Naive thymus-derived CD8-positive, alpha-beta T cell (primary cell): ENCODE measurements at places on chromosomes 13 and 19.

- DNase-seq: no peak
These were observed 13.2 kb downstream of the SPINT2 start for GRCh38 chr19:38277549-38277948.

- no peak for DNase-seq
These were observed 4.4 kb downstream of the TMEM86B start for GRCh38 chr19:55224038-55224665.

DNA sequence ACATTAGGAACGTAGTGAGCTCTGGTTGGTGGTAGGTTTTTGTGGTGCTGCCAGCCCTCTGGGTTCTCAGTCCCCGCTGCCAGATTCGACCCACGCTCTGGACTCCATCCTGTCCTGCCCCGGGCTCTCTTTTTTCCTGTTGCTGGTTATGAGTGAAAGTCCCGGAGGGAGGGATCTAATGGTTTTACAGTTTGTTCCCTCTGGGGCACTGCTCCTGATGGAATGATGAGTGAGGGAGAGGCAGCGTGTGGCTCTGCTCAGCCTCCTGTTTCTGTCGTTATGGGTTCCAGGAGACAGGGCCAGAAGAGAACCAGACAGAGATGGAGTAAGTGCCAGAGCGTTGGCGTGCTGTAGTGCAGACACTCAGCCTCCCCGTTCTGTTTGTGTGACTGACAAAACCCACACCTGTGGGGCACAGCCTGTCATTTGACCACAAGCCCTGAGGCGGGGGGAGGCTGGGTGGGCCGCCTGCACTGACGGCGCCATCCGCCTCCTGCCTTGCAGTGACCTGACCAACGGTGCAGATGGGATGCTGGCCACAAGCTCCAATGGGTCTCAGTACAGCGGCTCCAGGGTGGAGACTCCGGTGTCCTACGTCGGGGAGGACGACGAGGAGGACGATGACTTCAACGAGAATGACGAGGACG lies 18.3 kb downstream of the ATP4B start:
- DNase-seq: peak; percentile 62

- no peak for DNase-seq
These were observed 58.2 kb downstream of the TSHZ3 start for GRCh38 chr19:31290931-31291590.

- no peak for DNase-seq
These were observed 83.0 kb upstream of the MIR17HG start for GRCh38 chr13:91264484-91264883.

DNA sequence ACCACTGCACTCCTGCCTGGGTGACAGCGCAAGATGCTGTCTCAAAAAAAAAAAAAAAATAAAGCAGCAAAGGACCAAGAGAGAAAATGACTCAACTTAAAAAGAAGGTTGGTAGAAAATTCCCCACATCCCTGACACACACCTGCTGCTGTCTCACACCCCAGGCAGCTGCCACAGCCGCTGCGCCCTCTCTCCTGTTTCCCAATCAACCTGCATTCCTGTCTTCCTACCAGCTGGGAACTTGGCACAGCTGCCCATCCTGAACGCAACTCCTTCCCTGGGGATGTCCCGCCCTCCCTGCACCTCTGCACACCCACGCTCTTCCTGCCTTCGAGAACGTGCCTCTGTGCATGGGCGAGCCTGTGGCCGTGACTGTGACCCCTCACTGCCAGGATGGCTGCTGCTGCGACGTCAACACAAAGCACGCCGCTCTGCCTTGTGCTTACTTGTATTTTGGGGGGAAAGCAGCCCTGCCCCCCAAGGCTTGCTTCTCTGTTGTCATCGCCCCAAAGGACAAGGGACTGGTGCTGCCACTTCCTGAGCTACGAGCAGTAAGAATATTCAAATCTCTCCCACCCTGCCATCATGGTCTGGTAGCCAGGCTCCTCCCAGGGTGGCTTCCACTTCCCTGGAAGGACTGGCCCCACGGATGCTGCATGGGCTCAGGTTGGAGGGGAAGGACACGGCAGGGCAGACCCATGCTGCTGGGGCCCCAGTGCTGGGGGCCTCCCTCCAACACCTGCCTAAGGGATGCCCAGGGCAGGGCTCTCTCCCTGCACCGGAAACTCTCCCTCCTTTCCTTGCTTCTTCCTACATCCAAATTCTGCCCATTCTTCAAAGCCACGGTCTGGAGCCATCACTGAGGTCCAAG lies 20.7 kb downstream of the SH3GL1 start:
- DNase-seq: peak; percentile 49

- DNase-seq: no peak
These were observed 261.3 kb downstream of the ATP8A2 start for GRCh38 chr13:25633093-25633492.

DNA sequence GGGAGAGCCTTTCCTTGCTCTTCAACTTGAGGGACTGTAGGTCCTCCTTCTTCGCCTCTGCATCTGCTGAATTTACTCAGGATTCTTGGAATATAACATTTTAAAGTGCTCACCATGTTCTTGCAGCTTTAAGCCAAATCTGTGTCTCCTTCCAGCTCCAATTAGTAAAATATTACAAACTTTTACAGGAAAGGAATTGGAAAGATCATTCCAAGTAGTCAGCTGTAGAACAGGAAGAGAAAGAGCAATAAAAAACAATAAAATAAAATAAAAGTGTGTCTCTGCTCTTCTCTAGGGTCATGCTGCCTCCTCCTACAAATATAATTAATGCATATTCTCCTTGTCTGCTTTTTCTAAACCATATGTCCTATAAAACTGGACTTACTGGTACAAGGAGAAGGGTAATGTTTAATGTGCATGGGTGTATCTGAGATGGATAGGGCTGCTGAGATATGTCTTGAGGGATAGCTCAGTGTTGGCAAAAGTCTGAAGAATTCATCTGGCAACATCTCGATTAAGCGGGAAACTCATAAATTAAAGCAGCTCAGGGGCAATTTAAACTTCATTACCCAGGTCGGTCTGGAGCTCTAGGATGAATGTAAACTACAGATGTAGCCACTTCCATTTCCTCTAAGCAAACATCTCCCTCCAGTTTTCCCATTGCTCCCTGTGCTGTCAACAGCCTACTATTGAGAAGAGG lies 25.0 kb downstream of the ENOX1 start:
- DNase-seq: no peak

GRCh38 chr13:110816500-110816899 lies 98.4 kb downstream of the ANKRD10 start:
- DNase-seq: peak; percentile 28

DNA sequence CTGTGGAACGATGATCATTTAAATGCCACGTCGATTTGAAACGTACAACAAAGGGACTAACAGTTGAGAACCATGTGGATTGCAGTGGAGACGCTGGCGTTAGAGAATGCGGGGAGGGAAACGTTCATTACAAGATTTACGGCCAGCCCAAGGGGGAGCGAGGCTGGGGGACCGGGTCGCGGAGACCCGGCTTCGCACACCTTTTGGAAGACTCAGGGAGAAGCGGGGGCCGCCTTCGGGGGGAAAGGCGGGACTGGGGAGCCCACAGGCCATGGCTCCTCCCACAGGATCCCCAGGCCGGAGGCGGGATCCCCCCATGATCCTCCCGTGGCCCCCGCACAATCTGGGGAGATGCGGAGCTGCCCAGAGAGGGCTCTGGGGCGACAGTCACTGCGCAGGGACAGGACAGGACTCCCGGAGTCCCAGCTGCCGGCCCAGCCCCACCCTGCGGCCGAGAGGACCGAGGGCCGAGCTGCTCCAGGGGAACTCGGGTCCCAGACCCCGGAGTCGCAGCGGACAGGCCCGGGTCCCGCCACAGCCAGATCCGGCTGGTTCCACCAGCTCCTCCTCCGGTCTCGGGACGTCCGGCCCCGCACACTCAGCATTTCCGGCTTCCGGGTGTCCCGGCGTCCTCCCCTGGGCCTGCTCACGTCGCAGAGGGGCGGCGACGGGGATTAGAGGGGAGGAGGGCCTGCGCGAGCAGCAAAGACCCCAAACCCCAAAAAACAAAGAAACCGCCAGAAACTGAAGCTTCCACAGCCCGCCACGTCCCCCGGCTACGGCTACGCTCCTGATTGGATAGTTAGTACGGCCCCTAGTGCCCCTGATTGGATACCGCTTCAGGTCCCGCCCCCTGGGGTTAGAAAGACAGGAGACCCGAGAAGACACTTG lies 21.1 kb upstream of the OR10H1 start:
- peak; percentile 85 for DNase-seq

DNA sequence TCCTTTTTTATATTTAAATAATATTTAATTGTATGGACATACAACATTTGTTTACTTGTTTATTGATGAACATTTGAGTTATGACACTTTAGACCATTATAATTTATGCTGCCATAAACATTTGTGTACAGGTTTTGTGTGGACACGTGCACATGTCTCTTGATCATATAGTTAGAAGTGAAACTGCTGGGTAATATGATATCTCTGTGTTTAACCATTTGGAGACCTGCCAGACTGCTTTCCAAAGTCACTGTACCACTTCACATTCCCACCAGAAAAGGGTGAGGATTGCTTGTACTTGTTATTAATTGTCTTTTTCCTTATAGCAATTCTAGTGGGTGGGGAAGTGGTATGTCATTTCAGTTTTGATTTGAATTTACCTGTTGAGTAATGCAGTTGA lies 145.6 kb upstream of the KLHL1 start:
- DNase-seq: no peak

- DNase-seq: no peak
These were observed at the start of gene CBLC for GRCh38 chr19:44777715-44778347. TSS of gene CBLC (plus strand) at chr19:44777890. CDS start at chr19:44777932, 42 bp downstream.

- DNase-seq: no peak
These were observed 40.2 kb downstream of the CCNE1 start for GRCh38 chr19:29851769-29852521.

GRCh38 chr13:94413598-94413944 lies 65.9 kb downstream of the DCT start:
- no peak for DNase-seq

DNA sequence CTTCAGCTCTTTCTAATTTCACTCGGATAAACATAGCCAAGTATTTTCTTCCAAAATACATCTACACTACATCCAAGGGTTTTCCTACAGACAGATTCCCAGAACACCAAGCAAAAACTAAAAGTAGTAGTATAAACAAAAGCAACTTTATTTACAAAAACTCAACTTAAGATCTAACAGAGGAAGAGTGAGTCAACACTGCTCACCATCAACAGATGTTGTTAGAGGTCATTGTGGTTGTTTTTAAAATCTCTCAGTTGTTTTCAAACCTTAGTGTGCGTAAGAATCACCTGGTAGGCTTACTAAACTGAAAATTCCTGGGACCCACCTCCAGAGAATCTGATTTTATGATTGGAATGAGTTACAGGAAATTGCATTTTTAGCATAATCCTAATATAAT lies 631.7 kb upstream of the SGCG start:
- DNase-seq: no peak

DNA sequence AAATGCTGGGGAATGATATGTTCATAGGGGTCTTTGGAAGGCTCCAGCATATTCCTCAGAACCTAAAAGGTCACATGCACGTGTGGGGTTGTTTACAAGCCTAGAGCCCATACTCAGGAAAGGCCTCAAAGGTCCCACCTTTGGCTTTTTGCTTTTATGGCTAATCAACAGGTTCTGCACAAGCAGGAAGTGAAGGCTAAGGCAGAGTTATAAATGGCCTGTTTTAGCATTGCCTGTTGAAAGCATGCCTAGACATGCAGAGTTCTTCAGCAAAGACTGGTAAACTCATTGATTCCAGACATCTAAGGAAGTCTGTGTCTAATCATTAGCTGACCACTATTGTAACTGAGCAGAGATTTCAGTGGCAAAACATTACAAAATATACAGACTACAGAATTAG lies 198.3 kb downstream of the KCNRG start:
- DNase-seq: no peak

DNA sequence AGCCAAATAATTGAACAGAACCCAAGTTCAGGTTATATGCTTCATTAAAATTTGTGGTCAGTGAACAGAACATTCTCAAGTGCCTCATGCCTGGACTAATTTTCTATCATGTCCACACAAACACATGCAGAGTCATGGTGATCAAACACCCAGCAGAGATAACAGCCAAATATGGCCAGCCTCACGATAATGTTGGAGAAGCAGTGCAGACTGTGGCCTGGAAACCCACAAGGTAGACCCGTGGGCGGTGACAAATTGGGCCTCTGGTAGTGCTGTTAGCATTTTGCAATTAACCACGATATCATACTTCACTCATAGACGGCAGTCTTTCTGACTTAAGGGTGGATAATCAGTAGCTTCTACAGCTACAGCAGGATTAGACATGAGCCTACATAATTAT lies 35.0 kb upstream of the VWA8 start:
- no peak for DNase-seq

DNA sequence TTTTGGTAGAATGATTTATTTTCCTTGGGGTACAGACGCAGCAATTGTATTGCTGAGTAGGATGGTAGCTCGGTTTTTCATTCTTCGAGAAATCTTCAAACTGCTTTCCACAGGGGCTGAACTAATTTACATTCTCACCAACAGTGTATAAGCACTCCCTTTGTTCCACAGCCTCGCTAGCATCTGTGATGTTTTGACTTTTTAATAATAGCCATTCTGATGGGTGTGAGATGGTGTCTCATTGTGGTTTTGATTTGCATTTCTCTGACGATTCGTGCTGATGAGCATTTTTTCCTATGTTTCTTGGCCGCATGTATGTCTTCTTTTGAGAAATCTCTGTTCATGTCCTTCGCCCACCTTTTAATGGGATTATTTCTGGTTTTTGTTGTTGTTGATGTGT lies 54.8 kb upstream of the UQCRFS1 start:
- no peak for DNase-seq

- DNase-seq: no peak
These were observed 93.5 kb downstream of the DACH1 start for GRCh38 chr13:71773531-71773930.

DNA sequence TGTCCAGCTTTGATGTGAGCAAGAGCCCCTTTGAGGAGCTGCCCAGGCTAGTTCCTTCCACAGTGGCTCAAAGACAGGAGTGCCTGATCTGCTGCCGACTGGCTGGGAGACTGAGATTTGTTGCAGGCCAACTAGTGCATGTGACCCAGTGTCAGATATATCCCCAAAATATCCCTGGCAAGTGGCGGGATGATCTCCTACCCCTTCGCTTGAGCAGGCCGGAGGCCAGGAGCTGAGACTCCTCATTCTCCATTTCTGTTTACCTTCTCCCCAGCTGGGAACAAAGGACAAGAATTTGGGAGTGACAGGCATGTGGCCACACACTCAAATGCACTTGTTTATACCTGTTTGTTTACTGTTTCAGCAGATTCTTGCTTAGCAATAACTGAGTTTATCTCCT lies 37.1 kb upstream of the XPO4 start:
- no peak for DNase-seq

GRCh38 chr19:44685877-44686276 lies 13.1 kb upstream of the CEACAM16 start:
- no peak for DNase-seq

GRCh38 chr13:85313761-85314503 lies 485.3 kb downstream of the SLITRK6 start:
- DNase-seq: no peak

- no peak for DNase-seq
These were observed 46.4 kb downstream of the AP1M1 start for GRCh38 chr19:16244091-16244490.

GRCh38 chr19:739998-740715 lies 10.8 kb upstream of the MISP start:
- DNase-seq: no peak

DNA sequence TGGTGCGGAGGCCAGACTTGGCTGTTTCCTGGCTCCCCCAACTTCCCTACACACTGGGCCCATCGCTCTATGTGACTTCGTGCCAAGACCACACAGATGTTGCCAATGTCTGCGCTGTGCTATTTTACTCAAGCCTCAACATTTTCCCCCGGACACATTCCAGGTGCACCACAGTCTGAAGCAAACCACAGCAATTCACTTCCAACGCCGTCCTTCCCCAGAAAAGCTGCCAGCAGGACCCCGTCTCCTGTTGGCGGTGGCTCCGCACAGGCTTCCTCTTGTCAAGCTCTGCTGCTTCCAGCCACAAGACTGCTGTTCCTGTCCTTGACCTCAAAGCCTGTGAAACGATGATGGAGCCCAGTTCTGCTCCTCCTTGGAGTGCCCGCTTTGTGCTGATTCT lies 100.7 kb downstream of the CRYL1 start:
- no peak for DNase-seq
